WTC11 (cell line): ENCODE measurements at places on chromosomes 1 and 21. TPM values are rescaled to one million over a fixed set of nuclear protein-coding genes. Genes with fewer than 3 reads are reported as not detected.

Gene MYOG
- total RNA-seq = not detected in 3 replicates

Gene HPDL
- 24.9 to 44.0 TPM (median 27.8 TPM) in 3 replicates for total RNA-seq

Gene PHF13
- total RNA-seq = 39.6 to 40.0 TPM (median 40.0 TPM) in 3 replicates

Gene G0S2
- 0.57 to 0.92 TPM (median 0.81 TPM) in 3 replicates for total RNA-seq

Gene BRDT
- 0.13 to 0.21 TPM (median 0.18 TPM) in 3 replicates for total RNA-seq

Gene UHMK1
- total RNA-seq = 18.3 to 20.0 TPM (median 18.8 TPM) in 3 replicates

Gene TRMT1L
- total RNA-seq = 24.7 to 28.1 TPM (median 27.3 TPM) in 3 replicates

Gene NTNG1
- total RNA-seq = 0.98 to 2.3 TPM (median 1.2 TPM) in 3 replicates

Gene KIF26B
- 0.41 to 1.2 TPM (median 0.55 TPM) in 3 replicates for total RNA-seq

Gene AMY1C
- total RNA-seq = not detected in 3 replicates

DNA sequence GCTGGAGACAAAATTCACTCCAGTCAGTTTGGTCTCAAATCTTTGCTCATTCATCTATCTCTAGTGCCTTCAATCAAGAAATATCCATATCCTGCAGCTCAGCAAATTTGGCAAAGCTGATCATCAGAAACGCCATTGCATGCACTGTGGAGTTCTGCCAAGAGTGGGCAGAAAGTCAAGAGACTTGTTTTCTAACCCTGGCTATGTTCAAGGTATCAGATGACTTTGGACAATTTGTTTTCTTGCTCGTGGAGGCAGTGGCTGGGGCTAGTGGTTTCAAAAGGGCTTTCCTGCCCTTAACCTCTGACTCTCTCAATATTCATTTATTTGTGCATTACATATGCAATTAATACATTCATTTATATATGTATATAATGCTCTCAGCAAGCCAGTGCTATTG lies 12.8 kb upstream of the LRRC52 start:
- DNase-seq = no peak

DNA sequence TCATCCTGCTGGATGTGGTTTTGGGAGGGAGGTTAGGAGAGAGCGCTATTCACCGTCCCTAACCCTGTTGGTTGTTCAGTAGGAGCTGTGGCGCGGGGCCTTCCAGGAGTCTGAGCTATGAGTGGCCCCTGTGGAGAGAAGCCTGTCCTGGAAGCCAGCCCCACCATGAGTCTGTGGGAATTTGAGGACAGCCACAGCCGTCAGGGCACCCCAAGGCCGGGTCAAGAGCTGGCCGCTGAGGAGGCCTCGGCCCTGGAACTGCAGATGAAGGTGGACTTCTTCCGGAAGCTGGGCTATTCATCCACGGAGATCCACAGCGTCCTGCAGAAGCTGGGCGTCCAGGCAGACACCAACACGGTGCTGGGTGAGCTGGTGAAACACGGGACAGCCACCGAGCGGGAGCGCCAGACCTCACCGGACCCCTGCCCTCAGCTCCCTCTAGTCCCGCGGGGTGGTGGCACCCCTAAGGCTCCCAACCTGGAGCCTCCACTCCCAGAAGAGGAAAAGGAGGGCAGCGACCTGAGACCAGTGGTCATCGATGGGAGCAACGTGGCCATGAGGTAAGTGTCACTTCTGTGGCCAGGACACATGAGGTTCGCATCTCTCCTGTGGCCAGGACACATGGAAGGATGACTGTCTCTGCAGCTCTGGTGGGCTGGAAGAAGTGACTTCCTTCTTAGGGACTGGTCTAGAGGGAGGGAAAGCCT lies 1.2 kb downstream of the ZC3H12A start:
- no peak for DNase-seq

DNA sequence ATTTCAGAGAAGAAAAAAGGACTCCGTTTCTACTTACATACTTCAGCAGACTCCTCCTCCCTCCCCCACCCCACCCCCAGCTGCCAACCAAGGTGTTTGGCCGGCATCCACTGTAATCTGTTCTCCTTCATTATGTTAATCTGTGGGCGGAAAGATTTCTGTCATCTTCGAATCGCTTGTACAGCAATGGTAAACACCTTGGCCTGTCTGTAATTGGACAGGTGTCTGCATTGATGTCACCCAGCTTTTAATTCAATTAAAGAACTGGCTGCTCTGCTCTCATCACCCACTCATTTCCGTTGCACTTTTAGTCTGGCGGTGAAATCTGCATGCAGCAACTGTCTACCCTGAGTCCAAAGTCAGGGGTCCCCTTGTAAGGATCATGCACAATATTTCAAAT lies 368.6 kb downstream of the USH2A start:
- no peak for DNase-seq

- DNase-seq = no peak
These were observed 27.5 kb upstream of the TMEM52 start for GRCh38 chr1:1946540-1946939.

DNA sequence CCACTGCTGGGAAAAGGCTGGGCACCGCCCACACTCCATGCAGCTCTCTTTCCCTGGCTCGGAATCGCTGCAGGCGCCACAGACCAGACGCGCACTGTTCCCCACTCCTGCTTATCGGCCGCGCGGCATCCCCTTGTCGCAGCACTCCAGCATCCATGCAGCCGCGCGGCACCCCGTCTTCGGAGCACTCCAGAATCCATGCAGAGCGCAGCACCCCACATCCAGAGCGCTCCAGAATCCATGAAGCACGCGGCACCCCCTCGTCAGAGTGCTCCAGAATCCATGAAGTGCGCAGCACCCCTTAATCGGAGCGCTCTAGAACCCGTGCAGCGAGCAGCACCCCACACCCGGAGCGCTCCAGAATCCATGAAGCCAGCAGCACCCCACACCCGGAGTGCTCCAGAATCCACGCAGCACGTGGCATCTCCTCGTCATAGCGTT lies 9.5 kb downstream of the TFF3 start:
- DNase-seq = no peak

DNA sequence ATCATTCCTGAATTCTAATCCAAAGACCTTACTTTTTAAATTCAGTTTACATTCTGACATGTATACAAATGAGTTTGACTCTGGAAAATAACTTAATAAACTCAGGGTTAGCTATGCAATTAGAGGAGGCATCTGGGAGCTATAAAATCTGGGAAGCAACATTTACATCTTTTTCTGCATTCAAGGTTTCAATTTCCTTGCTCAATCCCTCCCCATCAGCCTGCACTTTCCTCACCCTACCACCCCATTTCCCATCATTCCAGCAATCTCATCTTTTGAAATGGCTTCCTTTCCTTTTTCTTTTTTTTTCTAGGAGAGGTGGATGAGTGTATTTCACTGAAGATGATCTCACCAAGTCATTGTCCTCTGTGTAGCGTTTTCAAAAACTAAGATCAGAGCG lies 65.3 kb upstream of the BEND5 start:
- no peak for DNase-seq

DNA sequence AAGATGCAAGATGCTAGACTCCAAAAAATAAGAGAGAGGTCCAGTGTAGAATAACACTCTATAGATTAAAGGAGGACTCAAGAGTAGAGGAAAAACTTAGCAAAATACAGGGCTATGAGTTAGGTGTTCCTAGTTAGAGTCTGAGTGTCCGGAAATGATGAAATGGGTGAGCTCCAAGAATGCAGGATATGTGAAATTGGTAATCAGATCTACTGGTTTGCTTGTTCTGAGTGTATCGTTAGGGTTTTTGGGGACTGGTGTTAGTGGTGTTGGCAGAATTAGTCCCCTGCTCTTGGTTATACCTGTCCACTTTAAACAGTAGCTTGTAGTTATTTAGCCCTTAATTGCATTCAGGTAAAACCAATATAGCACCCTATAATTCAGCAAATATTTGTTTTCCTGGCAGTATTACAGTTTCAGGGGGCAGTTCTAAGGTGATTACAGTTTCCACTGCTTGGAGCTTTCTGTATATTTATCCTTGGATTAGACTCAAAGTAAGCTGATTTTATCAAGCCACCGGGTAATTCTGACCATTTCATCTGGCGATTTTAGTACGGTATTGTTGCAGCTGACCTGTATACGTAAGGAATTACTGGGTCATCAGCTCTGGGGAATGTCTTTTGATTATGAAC lies 332.7 kb downstream of the CHRM3 start:
- no peak for DNase-seq

- DNase-seq = no peak
These were observed 25.3 kb upstream of the SDC3 start for GRCh38 chr1:30933874-30934252.

GRCh38 chr1:6526316-6526715 lies 28.0 kb downstream of the NOL9 start:
- DNase-seq = no peak

DNA sequence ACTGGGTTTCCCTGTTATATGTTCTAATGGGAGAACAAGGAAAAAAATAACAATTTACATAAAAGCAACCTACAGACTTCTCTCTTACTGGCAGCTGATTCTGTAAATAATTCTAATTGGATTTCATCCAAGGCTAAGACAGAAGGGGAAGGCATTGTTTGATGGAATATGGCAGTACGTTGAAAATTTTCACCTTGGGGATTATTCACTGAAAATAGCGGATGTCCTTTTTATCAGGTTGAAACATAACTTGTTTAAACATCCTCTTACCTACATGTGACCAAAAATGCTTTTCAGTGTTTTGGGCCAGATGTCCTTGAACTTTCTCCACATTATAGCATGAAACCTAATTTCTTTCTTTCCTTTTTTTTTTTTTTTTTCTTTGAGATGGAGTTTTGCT lies 24.9 kb downstream of the TSNAX start:
- no peak for DNase-seq

DNA sequence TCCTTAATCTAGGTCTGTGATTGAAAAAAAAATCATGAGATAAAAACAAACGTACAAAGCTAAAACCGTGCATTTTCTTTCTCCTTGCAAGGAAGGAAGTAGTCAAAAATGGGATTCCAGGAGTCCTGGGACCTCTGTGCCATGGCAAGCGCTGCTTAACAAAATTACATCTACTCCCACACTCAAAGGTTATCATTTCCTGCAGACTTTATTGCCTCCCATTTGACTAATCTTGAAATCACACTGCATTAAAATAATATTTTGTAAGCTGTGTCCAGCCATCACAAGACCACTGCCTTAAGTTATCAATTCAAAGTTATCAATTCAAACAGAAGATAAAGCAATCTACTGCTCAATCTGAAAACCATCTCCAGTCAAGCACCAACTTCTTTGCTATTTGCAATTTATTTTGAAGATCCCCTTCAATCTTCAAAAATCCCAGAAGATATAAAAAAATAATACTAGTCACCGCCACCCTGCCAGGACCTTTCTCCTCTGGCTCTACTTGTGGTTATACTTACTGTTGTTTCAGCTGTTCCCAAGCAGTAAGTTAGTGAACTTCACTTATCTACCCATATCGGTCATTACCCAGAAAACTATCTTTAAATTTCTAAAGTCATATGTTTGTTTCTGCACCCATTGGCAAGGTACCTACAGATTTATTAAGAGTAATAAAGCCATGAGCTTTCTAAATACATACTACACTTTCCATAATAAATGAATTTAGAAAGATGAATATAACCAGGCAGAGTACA lies 38.1 kb upstream of the RAP1GAP start:
- DNase-seq = no peak

DNA sequence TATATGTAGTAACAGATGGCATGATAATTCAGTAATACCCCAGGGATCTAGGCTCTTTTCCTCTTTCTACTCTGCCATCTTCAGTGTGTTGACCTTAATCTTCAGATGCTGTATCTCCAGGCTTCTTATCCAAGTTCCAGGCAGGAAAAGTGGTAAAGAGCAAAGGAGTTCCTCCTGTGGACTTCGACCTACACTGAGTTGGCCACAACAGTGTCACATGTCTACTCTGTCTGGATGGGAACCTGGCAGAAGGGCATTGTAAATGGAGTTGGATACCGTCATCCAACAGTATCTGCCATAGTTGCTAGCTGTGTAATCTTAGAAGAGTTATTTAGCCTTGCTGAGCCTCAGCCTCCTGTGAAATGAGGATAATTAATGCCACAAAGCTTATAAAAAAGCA lies 21.9 kb downstream of the IL23R start:
- no peak for DNase-seq

DNA sequence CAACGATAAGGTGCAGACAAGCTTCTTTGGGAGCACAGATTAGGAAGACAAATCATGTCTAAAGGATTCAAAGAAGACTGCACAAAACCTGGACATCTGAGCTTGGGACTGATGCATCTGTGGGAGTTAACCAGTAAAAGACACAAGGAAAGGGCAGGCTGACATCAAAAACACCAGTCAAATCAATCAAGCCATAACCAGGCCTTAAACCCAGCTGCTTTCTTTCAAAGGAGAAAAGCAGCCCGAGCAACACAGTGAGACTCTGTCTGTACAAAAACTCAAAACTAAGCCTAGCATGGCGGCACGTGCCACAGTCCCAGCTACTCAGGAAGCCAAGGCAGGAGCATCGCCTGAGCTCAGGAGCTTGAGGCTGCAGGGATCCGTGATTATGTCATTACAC lies 411.6 kb downstream of the SMYD3 start:
- DNase-seq = no peak

DNA sequence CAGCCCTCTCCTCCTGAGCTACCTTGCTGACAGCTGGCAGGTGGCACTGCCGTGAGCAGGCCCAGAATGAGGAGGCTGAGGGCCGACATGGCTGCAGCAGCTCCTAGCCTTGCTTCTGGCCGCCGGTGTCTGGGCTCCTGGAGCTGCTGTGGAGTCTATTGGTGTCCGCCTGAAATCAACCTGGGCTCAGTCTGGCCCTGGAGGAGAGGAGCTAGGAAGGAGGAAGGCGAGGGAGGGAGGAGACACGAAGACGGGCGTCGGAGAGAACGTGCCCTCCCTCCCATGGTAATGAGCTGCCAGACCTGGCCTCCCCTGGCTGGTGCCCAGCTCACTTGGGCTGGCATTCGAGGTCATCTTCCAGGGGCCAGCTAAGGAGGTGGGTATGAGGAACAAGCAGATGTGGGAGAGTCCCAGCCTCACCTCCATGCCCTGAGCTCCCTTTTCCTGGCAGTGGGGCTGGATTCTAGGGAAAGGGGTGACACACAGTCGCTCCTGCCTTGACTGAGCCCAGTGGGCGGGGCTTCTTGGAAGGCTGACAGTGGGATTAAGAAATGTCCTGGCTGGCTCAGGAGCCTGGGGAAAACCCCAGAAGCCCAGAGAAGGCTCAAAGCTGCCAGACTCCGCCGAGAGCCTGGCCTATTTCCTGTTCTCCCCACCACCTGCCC lies at the start of gene PDZK1IP1:
Gene PDZK1IP1 (minus strand): TSS at position 193 of the 665 bp plus-strand sequence. CDS start 104 bp downstream, at position 89.
- peak; percentile 34 for DNase-seq

DNA sequence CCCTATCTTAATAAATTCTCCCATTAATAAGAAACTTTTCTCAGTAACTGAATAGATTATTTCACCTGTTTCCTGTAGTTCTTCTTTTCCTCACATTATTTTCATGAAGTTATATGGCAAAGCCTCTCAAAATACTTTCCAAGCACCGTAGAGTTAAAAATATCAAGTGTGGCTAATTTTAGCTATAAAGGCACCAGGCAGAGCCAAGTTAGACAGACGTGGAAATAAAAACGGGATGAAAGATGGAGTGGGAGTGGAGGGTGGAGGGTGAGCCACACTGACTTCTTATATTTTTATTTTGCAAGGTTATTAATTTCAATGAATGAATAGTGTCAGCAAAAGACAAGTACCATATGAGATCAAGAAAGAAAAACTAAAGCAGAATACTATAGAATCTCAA lies 71.7 kb downstream of the ENAH start:
- no peak for DNase-seq

DNA sequence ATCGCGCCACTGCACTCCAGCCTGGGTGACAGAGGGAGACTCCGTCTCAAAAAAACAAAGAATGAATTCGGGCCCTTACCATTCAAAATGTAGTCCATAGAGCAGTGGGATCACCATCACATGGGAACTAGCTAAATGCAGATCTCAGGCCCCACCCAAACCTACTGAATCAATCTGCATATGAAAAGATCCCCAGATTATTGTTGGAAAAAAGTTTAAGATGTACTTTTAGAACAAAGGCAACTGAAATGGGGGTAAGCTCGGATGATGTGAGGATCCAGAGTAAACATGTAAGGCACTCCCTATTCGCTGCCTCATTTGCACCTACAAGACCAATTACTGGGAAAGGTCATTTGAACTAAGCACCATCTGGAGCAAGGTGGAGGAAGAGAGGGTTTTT lies 803 bp upstream of the FLAD1 start:
- DNase-seq = no peak
